ENCODE measurements at places on chromosomes 11 and 22.

DNA sequence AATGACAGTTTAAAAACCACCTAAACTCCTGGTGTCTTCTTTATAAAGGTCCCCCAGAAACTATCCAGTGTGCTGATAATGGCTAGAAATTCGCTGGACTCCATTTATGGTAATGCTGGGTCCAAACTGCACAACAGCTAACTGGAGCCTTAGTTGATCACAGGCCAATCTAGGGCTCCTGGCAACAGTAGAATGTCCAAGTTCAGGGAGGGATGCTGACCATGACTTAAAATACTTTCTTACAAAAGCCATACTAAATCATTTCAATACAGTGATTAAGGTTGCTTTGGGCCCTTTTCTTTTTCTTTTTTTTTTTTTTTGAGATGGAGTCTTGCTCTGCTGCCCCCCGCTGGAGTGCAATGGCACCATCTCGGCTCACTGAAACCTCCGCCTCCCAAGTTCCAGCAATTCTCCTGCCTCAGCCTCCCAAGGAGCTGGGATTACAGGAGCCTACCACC, 14.5 kb upstream of the GAB2 start:
- DNase-seq, result no peak

DNA sequence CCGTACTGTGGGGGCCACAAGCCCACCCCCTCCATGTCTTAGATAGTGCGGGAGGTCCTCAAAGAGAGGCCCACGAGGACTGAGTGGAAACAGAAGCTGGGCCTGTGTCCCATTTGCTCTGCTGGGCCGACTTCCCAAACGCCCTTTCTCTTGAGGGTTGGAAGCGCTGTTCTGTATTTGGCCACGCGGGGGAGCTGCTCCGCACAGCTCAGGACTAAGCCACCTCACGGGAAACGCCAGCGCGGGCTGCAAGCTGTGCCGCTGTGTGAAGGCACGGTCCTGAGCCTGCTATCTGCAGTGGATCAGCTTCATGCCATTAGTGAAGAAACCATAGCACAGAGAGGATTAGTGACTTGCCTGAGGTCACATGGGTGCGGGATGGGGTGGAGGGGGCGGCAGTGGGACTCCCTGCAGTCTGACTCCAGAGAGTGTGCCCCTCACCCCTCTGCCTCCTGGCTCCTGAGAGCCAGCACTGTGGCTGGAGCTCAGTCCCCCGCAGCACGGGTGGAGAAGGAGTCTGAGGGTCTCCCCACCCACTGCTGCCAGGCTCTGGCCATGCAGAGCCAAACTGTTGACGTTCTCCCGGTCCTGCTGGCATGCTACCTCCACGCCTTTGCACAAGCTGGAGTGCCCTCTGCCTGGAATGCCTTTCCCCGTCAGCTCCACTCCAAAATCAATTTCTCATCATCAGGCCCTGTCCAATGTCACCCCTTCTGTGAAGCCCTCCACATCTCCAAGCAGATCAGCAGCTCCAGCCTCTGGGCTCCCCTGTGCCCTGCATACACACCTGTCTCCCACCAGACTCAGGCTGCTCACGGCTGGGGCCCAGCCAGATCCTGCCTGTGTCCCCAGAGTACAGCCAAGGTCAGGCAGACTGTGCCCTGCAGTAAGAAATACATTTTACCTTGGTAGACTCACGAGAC, 51.5 kb upstream of the LRRC32 start:
- peak; percentile 48 for DNase-seq

GRCh38 chr22:49292909-49293308, 534.8 kb downstream of the BRD1 start:
- DNase-seq, result no peak

- no peak for DNase-seq
These were observed 1.5 kb downstream of the ATM start for GRCh38 chr11:108224366-108224765.

GRCh38 chr11:18698341-18699268, at the start of gene TMEM86A:
Gene TMEM86A (plus strand): TSS chr11:18698779. CDS start chr11:18698887, 108 bp downstream.
- no peak for DNase-seq

DNA sequence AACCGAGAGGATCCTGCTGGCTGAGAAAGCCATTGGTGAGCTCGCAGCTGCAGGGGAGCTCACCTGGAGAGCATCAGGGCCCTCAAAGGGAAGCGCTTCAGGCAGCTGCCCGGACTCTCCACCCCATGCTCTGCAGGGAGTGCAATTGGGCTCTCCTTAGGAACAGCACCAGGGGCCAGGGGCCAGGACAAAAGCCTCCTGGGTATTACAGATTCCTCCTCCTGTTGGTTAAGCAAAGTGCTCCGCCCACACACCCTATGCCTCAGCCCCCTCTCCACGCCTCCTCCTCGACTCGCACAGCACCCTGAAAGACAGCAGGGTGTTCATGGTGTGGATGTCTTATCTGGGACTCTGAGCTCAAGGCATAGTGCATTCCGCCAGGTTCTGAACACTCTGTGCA, 139.9 kb downstream of the SHANK2 start:
- no peak for DNase-seq

DNA sequence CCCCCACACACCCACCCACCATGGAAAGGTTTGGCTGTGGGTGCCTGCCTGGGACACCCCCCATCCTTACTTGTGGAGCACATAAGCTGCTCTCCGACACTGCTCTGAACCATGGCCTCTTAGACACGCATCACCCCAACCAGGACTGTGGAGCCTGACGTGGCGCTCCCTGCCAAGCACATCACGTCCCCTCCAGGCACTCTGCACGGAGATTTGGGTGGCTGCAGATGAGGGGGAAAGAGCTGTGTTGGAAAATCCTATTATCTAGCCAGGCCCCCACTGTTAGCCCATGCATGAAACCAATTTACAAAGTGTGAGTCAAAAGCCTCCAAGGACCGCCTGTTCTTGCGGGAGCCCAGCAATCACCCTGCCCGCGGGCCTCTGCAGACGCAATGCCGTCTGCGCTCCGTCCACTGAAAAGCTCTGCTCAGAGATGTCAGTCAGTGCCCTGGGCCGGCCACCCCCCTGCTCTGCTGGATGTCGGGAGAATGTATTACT, 163.4 kb upstream of the NECTIN1 start:
- no peak for DNase-seq

DNA sequence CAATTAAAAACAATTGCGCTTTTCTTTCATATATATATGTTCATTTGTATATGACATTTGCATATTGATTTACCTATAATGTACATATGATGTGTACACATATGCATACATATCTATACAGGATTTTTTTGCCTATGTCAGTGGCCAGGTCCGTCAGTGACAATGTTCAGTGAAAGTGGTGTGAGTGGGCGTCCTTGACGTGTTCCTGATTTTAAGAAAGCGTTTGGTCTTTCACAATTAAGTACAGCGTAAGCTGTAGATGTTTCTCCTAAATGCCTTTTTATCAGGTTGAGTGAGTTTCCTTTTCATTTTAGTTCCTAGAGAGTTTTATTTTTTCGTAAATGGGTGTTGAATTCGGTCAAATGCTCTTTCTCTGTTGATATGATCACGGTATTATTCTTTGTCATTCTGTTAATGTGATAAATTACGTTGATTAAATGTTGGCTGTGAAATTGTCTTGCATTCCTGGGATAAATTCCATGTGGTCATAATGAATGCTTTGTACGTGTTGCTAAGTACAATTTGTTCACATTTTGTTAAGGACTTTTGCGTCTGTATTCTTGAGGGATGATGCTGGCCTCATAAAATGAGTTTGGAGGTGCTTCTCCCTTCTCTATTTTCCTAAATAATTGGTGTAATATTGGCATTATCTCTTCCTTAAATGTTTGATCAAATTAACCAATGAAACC, 10.6 kb upstream of the GNB1L start:
- DNase-seq, result no peak

- no peak for DNase-seq
These were observed 2.1 kb downstream of the GRIK4 start for GRCh38 chr11:120513436-120514315.

Data from right renal cortex interstitium (tissue), 3 donors.